Aorta (tissue), 5 donors: ENCODE measurements at places on chromosomes 1 and 21. TPM values are rescaled to one million over a fixed set of nuclear protein-coding genes. Genes with fewer than 3 reads are reported as not detected.

GRCh38 chr1:203187304-203187685 lies 791 bp upstream of the CHI3L1 start:
- no peak for DNase-seq

Gene SPRR2F
- total RNA-seq, result not detected

DNA sequence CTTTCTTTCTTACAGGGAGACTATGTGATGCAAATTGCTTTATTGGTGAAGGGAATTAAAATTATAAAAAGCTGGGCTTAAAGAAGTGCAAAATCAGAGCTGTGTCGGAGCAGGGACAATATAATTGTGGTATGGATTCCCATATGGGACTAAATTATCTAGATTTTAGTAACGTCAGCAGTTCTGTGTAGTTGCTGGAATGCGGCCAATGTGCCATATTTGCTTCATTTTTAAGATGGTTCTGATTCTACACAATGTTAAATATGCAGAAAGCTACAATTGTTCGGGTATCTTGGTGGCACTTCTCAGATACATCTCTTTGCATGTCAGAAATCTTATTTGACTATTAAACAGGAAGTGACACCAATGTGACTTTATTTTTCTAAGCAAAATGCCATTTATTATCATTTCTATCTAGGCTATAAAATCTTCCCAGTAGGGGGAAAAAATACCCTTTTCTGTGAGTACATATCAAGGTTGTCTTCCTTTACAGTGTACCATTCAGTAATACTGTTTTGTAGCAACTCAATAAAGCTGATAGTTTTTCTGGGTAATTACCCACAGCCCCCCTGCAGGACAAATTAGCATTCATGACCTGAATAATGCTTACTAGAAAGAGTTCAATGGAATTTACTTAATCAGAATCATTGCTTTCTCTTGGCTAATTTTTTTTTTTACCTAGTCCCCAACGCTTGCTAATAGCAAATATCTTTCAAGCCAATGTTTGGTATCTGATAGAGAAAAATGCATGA lies 288.3 kb upstream of the ADGRL2 start:
- DNase-seq, result no peak

DNA sequence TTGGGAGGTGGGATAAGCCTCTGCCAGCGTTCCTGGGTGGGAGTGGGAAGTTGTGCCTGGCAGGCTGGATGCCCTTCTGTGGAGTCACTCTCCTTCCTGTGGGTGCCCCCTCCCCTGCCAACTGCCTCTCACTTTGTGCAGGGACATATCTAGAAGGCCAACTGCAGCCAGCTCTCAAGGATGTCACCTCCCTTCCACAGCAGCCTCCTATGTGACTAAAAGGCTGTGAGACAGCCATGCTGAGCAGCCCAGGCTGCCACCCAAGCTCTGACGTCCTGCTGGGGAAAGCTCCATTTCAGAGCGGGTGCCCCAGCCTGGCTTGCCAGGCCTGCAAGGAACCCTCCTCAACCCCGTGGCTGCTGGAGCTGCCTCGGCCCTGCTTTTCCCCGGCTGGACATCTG lies 19.6 kb upstream of the SLC26A9 start:
- peak; percentile 72 for DNase-seq

Gene OR2L2
- 0.51 TPM for total RNA-seq

DNA sequence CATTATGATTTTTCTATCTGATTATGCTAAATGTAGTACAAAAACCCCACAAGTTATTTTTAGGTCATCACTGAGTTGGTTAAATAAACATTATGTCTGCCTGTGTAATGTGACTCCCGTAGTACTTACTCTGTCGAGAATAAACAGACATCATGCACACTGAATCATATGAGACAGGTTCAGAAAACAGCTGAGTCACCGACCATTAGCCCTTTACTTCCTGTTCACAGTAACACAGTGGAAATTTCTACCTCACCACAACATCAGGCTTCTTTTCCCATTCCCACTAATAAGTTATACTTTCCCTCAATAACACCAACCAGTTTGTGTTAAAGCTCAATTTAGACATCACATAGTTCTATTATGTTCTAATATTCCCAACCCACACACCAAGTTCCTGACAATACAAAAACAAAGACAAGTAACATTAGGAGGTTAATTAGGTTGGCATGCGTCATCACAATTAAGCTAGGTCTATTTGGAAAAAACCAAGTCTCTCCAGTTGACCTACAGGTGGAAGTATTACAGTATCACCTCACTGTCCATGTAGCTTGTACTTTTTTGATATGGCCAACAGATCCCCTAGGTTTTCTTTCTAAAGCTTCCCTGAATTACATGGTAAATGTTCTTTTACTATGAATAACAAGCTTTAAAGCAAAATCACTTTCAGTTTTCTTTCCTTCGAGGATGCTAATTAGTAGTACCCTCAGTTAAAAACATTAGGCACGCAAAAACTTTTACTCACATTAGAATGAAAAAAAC lies 154.2 kb downstream of the EIF4G3 start:
- no peak for DNase-seq

Gene TRIM17
- 2.5 TPM for total RNA-seq

DNA sequence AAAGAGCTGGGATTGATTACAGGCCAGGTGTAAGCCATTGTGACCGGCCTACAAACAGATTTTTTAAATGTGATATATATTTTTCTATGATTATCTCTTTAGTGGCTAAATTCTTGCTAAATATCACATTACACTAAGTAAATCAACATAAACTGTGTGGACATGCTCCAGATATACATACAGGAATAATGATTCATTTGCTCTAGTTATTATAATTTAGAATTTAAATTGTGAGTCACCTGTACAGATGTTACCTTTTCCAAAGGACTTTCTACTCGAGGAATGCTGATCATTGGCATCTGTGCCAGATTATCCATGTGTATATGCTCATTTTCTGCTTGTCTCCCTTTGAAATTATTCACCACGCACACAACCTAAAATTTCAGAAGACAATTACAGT lies 90.1 kb downstream of the PLPPR5 start:
- no peak for DNase-seq

- DNase-seq, result no peak
Observed at GRCh38 chr1:180462102-180462501, 40.3 kb downstream of the ACBD6 start.

DNA sequence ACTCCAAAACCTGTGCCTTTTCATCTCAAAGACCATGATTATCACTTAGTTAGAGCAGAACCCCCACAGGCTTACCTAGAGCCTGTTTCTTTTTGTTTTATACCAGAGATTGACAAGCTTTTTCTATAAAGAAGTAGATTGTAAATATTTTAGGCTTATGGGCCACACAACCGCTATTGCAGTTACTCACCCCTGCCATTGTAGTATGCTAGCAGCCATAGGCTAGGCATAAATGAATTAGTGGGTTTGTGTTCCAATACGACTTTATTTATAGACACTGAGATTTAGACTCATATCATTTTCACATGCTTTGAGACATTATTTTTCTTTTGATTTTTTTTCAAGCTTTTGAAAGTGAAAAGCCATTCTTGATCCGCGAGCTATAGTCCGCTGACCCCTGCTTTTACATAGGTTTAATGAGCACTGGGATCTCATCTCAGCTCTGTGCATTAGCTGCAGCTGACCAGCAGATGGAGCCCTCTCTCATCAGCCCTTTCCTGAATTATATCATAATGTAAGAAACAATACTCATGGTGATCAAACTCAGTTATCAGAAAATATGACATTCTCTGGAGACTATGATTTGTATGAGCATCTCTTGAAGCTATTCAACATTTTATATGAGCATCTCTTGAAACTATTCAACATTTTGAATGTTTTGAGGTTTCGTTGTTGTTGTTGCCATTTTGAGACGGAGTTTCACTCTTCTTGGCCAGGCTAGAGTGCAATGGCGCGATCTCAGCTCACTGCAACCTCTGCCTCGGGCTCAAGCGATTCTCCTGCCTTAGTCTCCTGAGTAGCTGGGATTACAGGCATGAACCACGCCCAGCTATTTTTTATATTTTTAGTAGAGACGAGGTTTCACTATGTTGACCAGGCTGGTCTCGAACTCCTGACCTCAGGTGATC lies 111.9 kb upstream of the L1TD1 start:
- DNase-seq, result no peak

DNA sequence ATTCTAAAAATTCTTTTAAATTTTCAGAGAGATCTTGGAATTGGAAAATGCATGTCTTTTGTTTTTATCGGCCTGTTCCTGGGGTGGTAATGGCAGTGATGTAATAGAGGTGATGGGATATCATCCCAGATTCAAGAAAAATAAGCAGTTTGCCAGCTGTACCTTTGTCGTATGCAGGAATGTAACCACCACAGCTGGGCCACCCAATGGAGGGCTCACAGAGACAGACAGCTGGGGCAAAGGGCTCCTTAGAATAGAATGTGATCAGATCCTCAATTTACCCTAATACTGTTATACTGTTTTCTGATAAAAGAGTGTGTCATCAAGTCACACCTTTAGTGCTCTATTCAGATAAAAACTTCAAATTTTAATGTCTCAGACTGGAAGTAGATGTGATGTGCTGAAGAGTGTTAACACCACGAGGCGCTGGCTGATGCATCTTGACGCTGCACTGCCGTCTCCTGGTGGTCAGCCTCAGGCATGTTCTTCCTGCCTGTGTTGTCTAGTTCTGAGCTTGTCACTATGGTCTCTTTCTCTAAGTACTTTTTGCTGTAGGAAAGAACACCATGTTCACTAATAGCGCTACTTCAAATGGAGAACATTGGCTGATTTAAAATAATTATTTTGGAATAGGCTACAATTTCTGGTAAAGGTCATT lies 78.8 kb downstream of the C1orf21 start:
- no peak for DNase-seq

DNA sequence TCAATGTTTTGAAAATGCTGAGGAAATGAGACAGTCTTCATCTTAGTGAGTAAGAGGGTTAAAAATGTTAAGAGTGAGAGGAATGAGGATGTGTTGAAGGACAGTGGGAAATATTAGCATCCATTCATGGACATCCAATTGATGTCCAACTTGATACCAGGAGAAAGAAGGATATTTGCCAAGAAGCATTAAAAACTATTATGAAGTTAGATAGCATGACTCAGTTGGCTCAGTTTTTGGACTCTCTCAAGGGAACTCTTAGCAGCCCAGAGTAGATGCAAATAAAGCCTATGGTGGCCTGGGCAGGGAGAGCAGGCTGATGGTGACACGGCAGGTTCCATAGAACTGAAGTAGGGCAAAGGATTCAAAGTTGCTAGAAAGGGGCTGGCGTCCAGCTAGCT lies 171.0 kb downstream of the ZZZ3 start:
- DNase-seq, result no peak

GRCh38 chr1:36711480-36711879 lies 228.8 kb upstream of the CSF3R start:
- peak; percentile 5 for DNase-seq

GRCh38 chr1:241730031-241730430 lies 78.0 kb downstream of the WDR64 start:
- no peak for DNase-seq

Gene NIBAN1
- 185 TPM for total RNA-seq

DNA sequence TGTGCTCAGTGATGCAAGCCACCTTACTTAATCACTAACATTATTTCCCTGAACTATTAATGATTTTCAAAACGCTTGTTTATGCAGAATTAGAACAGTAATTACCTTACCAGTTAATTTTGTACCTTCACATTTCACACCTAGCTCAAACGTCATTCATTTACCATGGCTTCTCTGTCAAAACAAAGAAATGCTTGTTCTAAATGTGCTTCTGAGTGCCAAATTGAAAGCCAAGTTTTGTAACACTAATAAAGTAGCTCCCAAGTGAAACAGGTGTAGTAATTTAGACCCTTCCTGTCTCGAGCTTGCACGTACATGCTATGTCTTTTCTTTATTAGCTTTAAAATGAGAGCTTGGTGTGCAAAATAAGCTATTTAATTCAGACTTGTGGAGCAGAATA lies 533.7 kb upstream of the PKN2 start:
- DNase-seq, result no peak

- DNase-seq, result no peak
Observed at GRCh38 chr1:76234061-76234460, 159.5 kb downstream of the ST6GALNAC3 start.

DNA sequence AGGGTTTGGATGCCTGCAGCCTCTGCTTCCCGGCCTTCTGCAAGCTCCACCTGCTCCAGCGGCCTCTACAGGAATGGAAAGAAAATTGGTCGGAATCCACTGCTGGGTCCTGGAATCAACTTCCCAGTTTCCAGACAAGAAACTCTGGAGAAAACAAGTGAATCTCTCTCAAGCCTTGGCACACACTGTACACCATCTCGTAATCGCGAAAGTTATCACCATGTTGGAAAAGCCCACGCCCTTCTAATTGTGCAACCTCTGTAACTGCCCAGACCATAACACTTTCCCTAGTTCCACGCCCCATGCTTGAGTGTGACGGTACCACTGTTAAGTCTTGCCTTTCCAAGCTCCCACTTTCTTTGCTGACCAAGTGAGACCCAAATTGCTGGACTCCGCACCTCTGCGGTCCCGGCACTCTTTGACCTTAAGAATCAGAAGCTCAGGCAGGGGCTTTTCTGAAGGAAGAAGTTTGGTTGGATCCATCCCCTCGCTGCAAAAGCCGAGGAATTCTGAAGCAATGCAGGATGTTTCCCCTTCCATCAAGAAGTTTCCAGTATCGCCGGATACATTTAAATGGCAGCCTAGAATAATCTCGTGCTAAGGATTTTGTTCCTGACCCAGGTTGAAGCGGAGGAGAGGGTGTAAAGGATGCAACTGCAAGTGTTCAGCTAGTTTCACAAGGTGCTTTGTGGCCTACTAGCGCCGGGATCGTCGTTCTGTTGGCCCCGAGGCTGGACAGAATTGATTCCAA lies 6.2 kb downstream of the NR5A2 start:
- no peak for DNase-seq

DNA sequence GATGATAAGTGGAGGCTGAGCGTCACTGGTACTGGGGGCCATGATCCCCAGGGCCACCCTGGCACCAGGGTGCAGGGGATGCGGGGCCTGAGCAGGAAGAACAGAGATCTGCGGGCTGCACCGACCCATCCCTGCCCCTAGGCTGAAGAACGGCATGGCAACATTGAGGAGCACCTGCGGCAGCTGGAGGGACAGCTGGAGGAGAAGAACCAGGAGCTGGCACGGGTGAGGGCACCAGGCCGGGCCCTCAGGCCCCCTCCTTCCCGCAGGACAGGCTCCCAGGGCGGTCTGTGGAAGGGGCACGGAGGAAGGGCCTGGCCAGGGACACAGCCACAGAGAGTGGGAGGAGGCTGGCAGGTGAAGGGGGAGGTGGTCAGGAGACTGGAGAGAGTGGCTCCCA lies 21.8 kb downstream of the PPFIA4 start:
- no peak for DNase-seq

Gene FCRL5
- 0.84 TPM for total RNA-seq

DNA sequence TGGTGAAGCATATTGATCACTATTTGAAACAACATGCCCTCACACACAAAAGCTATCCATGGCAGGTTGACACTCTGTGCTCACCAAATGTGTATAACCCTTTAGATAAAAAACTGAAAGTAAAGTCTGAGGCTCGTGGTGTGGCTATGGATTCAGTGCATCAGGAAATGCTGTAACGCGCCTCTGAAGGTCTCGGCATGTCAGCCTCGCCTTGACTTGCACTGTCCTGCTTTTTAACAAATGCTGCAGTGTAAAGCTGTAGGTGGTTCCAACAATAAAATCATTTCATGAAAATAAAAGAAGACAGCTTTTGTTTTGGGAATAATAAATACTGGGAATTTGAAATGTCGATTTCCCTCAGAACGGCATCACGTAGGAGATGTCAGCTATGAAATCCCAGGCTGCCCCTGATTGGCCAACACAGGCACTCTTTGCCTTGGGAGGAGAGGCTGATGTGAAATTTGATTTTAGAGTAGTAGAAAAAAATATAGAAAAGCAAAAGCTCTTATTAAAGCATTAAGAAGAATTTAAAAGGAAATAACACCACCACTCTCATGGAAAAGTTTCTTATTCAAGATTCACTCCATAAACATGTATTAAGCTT lies 168.2 kb downstream of the DSCAM start:
- DNase-seq, result no peak

GRCh38 chr1:235516862-235517446 lies 12.7 kb upstream of the B3GALNT2 start:
- DNase-seq, result no peak
